ENCODE measurements at places on chromosomes 16 and 17.

GRCh38 chr16:15754821-15755534, 101.8 kb downstream of the MYH11 start:
- no peak for DNase-seq

- no peak for DNase-seq
Observed at GRCh38 chr17:61770043-61770442, 93.3 kb downstream of the BRIP1 start.

DNA sequence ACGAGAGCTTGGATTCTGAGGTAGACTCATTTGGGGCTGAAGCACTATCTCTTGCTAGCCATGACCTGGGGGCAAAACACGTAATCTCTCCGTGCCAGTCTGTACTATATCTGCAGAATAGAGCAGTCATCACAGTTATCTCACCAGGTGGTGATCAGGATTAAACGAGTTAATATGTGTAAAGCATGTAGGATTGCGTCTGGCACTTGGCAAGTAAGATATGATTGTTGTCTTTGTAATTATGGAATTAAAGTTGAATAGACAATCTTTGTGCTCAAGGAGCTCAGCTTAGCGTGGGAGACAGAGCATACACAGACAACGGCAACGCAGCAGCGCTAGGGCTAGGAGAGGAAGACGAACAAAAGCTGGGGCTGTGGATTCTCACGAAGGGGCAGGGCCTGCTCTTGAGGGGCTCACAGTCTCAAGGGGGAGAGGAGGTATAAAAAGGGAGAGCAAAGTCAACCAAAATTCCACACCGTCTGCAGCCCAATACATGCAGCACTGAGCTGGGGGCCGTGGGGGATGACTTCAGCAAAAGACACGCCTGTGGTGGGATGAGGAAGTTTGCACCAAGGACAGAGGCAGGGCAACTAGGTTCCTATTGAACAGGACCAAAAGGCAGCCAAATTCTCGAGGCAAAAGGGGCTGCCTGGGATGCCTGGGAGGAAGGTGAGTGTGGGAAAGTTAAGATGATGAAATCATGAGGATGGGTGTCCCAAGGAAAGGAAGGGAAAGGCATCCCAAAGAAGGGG, 68.6 kb downstream of the SDK2 start:
- no peak for DNase-seq

DNA sequence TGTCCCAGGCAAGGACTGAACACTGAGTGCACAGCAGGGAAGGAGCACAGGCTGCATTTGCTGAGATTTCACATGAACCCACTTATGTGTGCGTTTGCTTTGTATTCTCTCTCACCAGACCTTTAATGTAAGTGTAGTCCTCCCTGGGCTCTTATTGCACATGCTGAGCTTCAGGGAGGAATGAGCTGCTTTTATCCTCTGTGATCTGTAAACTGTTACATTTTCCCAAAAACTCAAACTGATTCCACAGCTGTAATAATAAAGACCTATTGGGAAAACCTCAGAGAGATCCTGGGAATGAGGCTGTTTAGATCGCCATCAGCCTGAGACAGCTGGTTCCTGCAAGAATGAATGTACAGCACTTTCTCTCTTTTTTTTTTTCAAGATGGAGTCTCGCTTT, 53.6 kb upstream of the ADORA2B start:
- no peak for DNase-seq
